ENCODE measurements at places on chromosomes 12 and 14.

DNA sequence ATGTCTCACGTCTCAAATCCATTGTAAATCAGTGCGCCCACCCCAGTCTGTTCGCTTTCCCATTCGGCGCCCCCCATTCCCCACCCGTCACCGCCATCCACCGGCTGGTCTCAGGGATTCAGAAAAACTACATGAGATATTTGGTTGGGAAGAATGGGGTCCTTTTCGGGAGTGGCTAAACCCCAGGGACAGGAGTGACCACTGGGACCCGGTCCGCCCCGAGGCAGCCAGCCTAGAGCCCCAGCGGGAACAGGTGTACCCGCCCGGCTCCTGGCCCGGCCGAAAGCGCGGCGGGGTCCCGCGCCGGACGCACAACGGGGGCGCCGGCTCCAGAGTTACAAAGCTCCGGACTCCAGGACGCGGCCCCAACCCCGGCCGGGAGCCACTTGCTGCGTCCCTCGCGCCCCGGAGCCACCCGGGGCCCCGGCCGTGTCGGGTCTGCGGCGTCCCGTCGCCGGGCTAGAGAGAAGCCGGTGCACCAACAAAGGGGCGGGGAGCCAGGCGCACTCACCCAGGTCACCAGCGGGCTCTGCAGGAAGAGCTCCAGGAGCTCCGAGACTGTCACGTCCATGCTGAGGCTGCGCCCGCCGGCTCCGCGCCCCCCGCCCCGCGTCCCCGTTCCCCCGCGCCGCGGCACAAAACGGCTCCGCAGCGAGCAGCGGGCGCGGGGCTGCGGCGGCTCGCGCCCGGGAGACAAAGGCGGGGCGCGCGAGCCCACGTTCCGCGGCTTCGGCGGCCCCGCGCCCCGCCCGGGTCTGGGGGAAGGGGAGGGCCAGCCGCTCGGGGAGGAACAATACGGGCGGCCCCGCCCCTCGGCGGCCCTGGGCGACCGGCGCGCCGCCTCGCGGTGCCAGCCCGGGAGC is at the start of gene CCDC88C:
Gene CCDC88C (minus strand): TSS at position 701 of the 863 bp plus-strand sequence. CDS start 130 bp downstream, at position 571.
- no peak for DNase-seq

GRCh38 chr14:33837943-33838683 is 112.8 kb downstream of the EGLN3 start:
- no peak for DNase-seq

DNA sequence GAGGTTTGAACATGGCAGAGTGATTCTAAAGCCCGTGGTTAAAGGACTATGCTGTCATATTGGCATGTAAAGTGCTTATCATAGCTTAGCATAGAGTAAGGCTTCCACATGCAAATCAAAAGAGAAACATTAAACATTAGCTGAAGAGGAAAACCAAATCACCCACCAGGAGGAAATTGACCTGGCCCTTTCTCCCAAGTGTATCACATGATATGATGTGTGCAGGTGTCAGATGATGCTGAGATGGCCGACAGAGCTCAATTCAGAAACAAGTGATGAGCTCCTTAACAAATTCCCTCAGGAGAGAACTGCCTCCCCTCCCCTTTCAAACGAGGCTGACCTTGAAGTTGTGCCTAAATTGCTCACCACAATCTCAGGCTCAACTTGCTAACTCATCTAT is 217.1 kb upstream of the BTG1 start:
- DNase-seq, result no peak

DNA sequence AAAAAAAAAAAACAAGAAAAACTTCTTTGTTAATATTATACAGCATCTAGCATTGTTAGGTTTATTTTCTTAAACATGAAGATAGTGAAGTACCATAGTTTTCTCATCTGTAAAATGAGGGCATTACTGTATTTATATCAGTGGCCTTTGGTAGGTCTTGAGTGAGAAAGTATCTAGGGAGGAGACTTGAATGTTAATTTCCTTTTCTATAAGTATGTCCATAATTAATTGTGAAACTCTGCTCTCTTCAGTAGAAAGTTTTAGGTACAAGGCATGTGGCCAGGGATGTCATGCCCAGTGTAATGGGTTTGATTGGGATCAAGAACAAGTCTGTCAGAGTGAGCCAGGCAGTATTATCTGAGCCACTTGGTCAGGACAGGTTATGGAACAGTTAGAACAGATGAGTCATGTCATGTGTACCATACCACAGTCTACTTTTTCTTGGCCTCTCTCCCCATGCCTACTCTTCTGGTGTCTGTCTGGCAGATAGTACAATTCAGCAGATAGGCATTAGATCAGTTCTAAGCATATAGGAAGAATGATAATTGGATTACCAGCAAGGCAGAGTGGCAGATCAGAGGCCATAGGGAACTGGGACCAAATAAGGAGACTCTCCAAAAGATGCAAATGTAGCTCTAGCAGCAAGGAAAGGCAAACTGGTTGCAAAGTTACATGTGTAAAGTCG is 30.4 kb downstream of the FBXO34 start:
- DNase-seq, result no peak

GRCh38 chr12:50507930-50508329 is 3.1 kb downstream of the DIP2B start:
- no peak for DNase-seq

Data from left kidney (tissue), 8 donors.